ENCODE measurements at places on chromosomes 4 and X.

GRCh38 chr4:26051240-26051639 is 137.2 kb downstream of the SMIM20 start:
- no peak for DNase-seq
- no peak overlapping the region for H3K4me3 ChIP-seq
- H3K4me1 ChIP-seq = peaks cover 17% of the 10 kb centered on the region
- H3K36me3 ChIP-seq = no peaks in the 10 kb centered on the region
- no peak overlapping the region for H3K27ac ChIP-seq

DNA sequence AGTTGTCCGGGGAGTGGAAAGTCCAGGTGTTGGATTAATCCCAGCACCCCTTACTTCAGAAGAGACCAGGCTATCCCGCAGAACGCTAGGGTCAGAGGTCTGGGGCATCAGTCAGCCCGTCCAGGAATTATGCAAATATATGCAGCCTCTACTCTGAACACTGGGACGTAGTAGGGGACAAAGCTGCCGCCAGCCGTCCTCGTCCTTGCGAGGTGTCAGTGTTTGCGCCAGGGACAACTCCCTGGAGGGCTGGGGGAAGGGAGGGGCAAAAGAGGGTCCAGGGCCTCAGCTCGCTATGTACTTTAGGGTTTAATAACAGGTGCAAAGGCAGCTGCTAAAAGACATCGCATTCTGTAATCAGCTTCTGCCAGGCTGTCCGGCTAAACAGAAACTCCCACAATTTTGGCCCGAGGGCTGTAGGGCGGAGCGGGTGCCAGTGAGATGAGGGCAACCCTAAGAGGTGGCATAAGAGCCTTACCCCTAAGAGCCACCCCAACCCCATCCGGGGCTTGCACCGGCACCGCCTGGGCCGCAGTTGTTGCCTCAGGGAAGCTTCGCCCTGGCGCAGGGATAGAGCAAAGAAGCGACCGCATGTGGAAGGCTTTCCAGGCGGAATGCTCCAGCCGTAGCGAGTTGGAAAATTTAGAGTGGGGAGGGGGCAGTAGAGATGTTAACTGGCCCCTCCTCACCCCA is 8.4 kb downstream of the HAND2 start:
- peaks cover 5% of the 10 kb centered on the region for H3K4me1 ChIP-seq
- no peak overlapping the region for H3K4me3 ChIP-seq
- H3K27ac ChIP-seq = peak overlapping the region; percentile 62
- no peak for DNase-seq
- H3K36me3 ChIP-seq = peaks cover 4% of the 10 kb centered on the region
- H3K27me3 ChIP-seq = peaks cover 44% of the 10 kb centered on the region

- no peak overlapping the region for H3K27ac ChIP-seq
- H3K4me3 ChIP-seq = no peak overlapping the region
- no peaks in the 10 kb centered on the region for H3K36me3 ChIP-seq
- peaks cover 9% of the 10 kb centered on the region for H3K27me3 ChIP-seq
Measured at GRCh38 chr4:8252301-8253173, 17.0 kb upstream of the HTRA3 start.

GRCh38 chr4:82799006-82799881 is 648 bp upstream of the SCD5 start:
- H3K36me3 ChIP-seq = no peaks in the 10 kb centered on the region
- peaks cover 11% of the 10 kb centered on the region for H3K4me1 ChIP-seq
- no peak overlapping the region for H3K27ac ChIP-seq
- peak overlapping the region; percentile 74 for H3K4me3 ChIP-seq
- no peak for DNase-seq

DNA sequence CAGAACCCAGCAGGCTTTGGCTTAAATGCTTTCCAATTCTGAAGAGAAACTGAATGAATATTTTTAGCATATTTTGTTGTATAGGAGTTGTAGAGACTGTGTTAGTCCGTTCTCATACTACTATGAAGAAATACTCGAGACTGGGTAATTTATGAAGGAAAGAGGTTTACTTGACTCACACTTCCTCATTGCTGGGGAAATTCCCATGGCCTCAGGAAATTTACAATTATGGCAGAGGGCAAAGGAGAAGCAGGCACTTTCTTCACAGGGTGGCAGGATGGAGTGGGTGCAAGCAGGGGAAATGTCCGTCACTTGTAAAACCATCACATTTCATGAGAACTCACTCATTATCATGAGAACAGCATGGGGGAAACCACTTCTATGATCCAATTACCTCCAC is 291.7 kb downstream of the PACRGL start:
- no peak for DNase-seq
- H3K27ac ChIP-seq = no peak overlapping the region
- H3K4me1 ChIP-seq = no peaks in the 10 kb centered on the region
- no peak overlapping the region for H3K4me3 ChIP-seq
- H3K36me3 ChIP-seq = no peaks in the 10 kb centered on the region
- H3K27me3 ChIP-seq = no peaks in the 10 kb centered on the region

GRCh38 chr4:154497889-154498288 is 6.3 kb upstream of the DCHS2 start:
- no peak for DNase-seq
- H3K36me3 ChIP-seq = no peaks in the 10 kb centered on the region
- no peak overlapping the region for H3K4me3 ChIP-seq
- H3K27ac ChIP-seq = no peak overlapping the region
- peaks cover 16% of the 10 kb centered on the region for H3K27me3 ChIP-seq

DNA sequence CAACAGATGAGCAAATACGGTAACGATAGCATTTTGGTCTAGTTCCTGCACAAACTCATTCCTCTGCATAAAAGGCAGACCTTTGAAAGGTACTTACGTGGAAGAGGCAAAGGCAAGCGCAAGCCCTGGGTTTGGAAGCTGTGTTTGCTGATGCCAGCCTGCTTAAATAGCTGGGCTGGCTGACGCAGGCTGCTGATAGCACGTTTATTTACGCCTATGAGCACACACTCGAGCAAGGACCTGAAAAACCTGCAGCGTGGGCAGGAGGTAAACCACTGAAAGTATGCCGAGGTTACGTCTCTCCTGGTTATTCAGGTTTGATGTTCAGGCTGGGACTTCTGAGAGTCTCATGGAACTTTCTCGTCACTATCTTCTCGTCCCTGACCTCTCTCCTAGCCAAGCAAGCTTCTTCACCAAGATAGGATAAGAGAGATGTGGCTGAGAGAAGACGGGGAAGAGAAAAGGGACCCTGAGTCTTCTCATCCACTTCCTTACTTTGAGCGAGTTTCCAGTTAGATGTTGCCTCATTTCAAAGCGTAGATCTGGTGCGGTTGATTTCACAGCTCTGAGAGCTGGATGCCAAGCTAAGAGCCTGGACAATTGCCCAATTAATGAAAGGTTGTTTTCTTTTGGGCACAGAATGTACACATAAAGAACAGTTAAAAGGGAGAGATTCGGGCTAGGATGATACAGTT is at the start of gene HOPX:
Gene HOPX, minus strand, starts transcription at position 139 of the 695 bp plus-strand sequence. CDS start 23,480 bp downstream, outside the sequence.
- no peaks in the 10 kb centered on the region for H3K36me3 ChIP-seq
- no peak for DNase-seq
- peaks cover 8% of the 10 kb centered on the region for H3K4me1 ChIP-seq

GRCh38 chr4:26030780-26031179 is 116.8 kb downstream of the SMIM20 start:
- DNase-seq = no peak
- peaks cover 9% of the 10 kb centered on the region for H3K4me1 ChIP-seq
- no peak overlapping the region for H3K27ac ChIP-seq

DNA sequence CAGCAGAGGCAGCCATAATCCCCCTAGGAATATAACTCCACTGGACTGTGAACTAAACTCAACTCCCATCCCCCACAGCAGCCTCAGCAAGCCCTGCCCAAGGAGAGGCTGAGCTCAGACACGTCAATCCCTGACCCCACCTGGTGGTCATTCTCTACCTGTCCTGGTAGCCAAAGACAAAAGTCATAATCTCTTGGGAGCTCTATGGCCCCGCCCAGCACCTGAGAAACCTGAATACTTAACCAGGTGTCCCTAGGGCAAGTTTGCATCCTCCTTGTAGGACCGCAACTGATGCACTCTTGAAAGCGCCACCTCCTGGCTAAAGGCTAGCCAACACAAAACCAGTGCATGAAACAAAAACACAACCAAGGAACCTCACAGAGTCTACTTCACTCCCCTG is 18.4 kb downstream of the CT47B1 start:
- no peaks in the 10 kb centered on the region for H3K4me1 ChIP-seq
- no peaks in the 10 kb centered on the region for H3K27me3 ChIP-seq
- no peaks in the 10 kb centered on the region for H3K36me3 ChIP-seq
- DNase-seq = no peak

DNA sequence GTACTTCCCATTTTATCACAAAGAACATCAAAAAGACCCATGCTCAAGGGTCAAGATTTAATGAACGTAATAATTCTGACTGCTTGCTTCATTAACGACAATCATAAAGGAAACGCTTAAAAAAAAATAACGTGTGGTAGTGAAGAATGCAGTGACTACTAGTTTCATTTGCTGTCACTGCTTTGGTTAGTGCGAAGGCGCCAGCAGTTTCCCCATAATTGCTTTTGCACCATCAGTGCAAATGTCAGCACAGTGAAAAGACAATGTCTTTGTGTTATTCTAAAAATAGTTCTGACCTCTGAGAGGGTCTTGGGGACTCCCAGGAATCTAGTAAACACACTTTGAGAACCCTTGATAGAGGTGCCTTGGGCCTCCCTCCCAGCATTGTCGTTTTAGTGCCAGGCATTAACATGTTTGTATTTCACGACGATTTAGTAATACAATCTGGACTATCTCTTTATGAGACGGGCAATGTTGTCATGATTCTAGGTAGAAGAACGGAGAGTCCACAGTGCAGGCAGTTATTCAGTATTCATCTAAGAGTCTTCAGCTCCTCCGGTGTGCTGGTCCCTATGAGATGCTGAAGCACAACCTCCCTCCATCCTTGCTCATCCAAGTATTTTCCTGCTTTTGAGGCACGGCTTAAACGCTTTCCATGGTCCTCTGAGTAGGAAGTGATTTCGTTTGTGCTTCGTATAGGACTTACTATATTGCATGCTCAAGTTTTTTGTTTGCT is 71.0 kb downstream of the AFF1 start:
- peak overlapping the region; percentile 97 for H3K27ac ChIP-seq
- H3K36me3 ChIP-seq = no peaks in the 10 kb centered on the region
- peak; percentile 3 for DNase-seq
- H3K4me1 ChIP-seq = peaks cover 33% of the 10 kb centered on the region

DNA sequence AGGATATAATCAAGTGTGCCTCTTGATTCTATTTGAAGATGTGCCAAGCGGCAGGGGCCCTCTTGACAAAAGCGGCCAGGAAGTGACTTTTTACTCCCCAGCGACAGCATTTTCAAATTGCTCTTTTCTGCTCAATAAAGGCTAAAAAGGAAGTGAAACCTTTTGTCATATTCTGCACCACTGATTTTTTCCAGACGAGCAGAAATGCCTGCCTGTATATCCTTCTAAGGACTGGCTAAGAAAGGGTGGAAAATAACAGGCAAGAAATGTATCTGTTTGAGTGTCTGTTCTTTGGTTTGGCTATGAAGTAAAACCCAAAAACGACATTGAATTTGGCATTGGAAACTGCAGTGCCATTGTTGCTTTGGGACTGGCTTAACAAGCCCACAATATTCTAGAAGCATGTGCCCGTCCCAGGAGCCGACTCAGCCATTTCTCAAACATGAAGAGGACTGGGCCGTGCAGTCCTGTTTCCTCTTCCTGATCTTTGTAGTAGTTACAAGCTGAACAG is 25.4 kb downstream of the TMSB4X start:
- H3K4me1 ChIP-seq = peaks cover 33% of the 10 kb centered on the region
- peak overlapping the region; percentile 87 for H3K27ac ChIP-seq
- H3K36me3 ChIP-seq = no peaks in the 10 kb centered on the region
- no peaks in the 10 kb centered on the region for H3K27me3 ChIP-seq
- DNase-seq = peak; percentile 31

DNA sequence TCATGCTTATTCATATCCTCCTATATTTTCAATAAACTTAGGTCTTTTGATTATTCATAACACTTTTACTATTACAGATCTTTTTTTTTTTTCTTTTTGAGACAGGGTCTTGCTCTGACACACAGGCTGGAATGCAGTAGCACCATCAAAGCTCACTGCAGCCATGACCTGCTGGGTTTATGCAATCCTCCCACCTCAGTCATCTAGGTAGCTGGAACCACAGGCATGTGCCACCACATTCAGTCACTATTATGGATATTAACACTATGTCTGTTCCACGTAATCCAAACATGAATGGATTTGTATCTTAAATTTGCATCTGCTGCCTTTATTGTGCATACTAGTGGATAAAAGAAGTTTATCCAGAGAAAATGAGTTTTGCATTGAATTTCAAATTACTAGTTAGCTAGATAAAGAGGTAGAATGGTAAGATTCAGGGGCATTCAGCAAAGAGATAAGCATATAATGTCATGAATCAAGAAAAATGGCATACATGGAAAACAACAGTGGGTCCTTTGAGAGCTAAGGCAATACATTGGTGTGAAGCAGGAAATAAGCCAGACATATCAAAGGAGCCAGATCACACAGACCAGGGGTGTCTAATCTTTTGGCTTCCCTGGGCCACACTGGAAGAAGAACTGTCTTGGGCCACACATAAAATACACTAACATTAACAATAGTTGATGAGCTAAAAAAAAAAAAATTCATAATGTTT is 13.9 kb downstream of the ANAPC10 start:
- peaks cover 37% of the 10 kb centered on the region for H3K36me3 ChIP-seq
- no peak for DNase-seq
- peaks cover 10% of the 10 kb centered on the region for H3K4me1 ChIP-seq
- peak overlapping the region; percentile 51 for H3K27ac ChIP-seq
- no peaks in the 10 kb centered on the region for H3K27me3 ChIP-seq

DNA sequence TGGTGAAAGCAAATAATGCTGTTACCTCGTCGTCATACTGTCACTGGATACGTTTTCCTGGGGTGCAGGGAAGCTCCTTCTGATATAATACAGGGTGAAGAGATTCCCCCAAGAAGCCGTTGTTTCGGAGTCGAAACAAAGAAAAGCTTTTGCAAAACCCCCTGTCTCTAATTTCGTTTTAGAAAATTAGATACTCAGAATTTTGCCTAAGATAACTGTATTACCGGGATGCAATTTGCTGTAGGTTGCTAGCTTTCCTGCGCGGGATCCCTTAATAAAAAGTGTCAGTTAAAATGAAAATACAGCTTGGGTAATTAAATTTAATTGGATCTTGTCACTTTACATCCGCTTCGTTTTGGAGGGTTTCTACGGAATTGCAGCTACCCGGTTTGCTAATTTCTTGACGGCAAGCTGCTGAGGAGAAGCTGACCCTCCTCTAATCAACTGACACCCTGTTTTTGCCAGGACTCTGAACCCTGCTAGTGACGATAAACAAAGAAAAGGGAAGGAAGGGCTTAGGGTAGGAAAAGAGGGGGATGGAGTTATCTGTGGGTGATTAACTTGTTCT is 174.6 kb downstream of the SHOX start:
- H3K4me3 ChIP-seq = no peak overlapping the region
- H3K27me3 ChIP-seq = peaks cover 3% of the 10 kb centered on the region
- no peaks in the 10 kb centered on the region for H3K4me1 ChIP-seq

- no peak overlapping the region for H3K27ac ChIP-seq
- DNase-seq = no peak
- H3K36me3 ChIP-seq = peaks cover 2% of the 10 kb centered on the region
- H3K27me3 ChIP-seq = peaks cover 5% of the 10 kb centered on the region
Measured at GRCh38 chrX:46330981-46331380, 214.2 kb downstream of the ZNF674 start.
